ENCODE measurements at places on chromosomes 3 and 15. TPM values are rescaled to one million over a fixed set of nuclear protein-coding genes. Genes with fewer than 3 reads are reported as not detected.

The THAP10 gene
- total RNA-seq: 7.2 TPM

The KCNMB2 gene
- not detected for total RNA-seq

The ISG20 gene
- total RNA-seq: 27.8 TPM

The CD200R1 gene
- total RNA-seq: not detected

The ANKUB1 gene
- total RNA-seq: 0.31 TPM

The CD86 gene
- total RNA-seq: 0.16 TPM

The BCHE gene
- total RNA-seq: 0.08 TPM

The GUCA1C gene
- total RNA-seq: not detected

The CRTC3 gene
- total RNA-seq: 9.0 TPM

The PRTG gene
- not detected for total RNA-seq

The DNAJA4 gene
- 3.2 TPM for total RNA-seq

The GHSR gene
- total RNA-seq: not detected

The MAP1A gene
- 0.42 TPM for total RNA-seq

The ZKSCAN7 gene
- total RNA-seq: 6.4 TPM

The NANOGP8 gene
- total RNA-seq: not detected

The AMIGO3 gene
- not detected for total RNA-seq

The CHAC1 gene
- 20.5 TPM for total RNA-seq

Data from hair follicular keratinocyte (primary cell).